ENCODE measurements at places on chromosomes 6 and 20.
A peak's percentile ranks its signal among the peaks of the same experiment; 100 is the strongest.

DNA sequence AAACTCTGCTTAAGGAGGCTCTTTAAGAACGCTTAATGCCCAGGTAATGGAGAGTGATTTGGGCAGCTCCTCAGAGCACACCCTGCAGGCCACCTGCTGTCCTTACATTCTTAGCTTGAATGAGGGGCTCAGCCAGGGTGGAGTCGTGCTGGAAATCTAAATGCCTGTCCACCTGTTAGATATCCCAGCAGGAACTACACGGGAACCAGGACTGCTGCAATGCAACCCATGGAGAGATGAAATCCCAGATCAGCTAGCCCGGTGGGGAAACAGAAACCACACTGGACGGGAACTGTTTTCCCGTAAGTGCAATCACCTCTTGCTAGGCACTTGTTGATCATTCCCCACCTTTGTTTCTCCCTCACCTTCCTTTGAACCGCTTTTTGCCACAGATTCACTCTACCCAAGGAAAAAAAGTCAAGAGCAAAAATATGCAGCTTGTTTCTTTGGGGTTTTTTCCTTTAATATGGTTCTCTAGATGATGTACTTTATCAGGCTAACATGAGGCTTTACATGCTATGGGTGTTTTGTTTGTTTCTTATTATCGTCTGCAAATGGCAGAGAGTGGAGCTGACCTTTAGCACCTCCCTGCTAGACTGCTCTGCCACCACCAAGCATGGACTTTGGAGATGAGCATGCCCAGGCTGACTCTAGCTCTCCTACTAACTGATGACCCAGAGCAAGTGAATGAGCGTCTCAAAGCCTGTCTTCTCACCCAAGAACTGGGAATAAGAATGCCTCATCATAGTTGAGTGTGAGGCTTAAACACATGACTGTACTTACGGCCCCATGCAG is 125.9 kb upstream of the TNFAIP3 start:
- no peak for DNase-seq

GRCh38 chr6:35318196-35319171 is 20.9 kb downstream of the DEF6 start:
- peak; percentile 78 for DNase-seq

- DNase-seq, result no peak
These were observed 787 bp upstream of the TNFRSF6B start for GRCh38 chr20:63695424-63696305.

DNA sequence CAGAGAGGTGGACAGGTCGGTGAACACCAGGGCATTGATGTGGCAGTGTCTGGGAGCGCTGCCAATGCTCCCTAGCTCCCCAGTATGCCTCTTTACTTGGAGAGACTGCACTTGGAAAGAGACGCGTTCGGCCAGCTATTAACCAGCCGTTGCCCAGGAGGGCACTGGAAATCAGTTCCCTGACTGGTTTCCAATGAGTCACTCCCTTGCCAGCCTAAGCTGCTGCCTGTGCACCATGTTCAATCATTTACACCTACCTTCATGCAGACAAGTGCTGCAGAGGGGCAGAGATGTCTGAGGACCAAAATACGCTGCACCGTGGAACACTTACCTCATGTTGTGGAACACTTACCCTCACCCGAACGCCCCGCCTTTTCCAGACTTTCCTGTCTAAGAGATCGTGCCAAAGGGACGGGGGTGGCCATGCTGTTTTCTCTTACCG is 151.6 kb downstream of the SOBP start:
- peak; percentile 89 for DNase-seq
